NCI-H2107 (cell line): ENCODE measurements at places on chromosomes 6 and 20.

DNA sequence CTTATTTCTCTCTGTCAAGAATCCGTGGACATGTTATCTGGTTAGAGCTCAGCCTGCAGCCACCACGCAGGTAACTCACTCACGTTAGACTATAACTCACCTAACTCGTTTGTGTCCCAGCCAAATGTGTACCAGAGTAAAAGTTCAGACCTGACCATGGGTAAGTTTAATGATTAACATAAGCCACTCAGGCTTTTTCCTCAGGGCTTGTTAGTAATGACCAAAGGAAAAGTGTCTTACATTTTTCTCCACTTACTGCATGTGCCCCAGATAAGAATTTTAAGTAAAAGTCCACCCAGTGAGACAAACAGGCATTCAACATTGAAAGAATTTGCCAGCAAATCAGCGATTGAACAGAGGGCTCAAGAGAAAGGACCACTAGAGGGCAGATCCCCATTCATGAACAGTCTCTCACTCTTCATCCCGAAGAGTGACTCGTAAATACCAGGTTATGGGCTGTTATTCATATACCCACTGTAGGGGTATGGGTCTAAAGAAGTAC lies at the start of gene PKHD1:
Gene PKHD1, minus strand, starts transcription at position 116 of the 502 bp plus-strand sequence. CDS start 2,680 bp downstream, outside the sequence.
- DNase-seq: no peak

DNA sequence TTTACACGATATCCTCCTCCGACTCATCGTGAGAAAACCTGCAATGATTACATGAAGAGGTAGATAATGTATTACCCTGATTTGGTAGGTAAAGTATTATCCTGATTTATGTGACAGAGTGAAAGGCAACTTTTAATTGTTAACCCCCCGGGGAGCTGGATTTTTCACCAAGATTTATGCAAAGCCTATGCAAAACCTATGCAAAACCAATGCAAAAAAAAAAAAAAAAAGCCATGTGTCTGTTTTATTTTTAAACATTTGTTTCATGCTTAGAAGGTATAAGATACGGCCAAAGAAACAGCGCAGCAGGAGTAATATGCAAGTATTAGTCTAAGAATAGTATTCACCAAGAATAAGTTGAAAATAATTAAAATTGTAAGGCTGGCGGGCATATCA lies 109.9 kb downstream of the IPCEF1 start:
- no peak for DNase-seq

DNA sequence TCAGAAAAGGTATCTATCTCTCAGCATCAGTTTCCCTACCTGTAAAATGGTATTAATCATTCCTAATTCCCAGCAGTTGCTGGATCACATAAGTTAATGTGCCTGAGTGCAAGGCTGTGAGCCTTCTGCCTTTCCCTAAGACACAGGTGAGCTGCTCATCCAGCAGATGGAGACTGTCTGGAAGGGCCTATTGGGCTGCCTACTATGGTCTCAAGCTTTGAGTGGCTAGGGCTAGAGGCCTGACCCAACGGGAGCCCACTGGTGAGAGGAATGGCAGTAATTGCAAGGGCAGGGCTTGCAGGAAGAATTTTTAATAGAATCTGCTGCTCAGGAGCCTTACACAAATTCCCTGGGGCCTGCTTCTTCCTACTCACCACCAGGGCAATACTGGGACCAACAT lies 4.3 kb downstream of the KHDC1 start:
- DNase-seq: no peak

DNA sequence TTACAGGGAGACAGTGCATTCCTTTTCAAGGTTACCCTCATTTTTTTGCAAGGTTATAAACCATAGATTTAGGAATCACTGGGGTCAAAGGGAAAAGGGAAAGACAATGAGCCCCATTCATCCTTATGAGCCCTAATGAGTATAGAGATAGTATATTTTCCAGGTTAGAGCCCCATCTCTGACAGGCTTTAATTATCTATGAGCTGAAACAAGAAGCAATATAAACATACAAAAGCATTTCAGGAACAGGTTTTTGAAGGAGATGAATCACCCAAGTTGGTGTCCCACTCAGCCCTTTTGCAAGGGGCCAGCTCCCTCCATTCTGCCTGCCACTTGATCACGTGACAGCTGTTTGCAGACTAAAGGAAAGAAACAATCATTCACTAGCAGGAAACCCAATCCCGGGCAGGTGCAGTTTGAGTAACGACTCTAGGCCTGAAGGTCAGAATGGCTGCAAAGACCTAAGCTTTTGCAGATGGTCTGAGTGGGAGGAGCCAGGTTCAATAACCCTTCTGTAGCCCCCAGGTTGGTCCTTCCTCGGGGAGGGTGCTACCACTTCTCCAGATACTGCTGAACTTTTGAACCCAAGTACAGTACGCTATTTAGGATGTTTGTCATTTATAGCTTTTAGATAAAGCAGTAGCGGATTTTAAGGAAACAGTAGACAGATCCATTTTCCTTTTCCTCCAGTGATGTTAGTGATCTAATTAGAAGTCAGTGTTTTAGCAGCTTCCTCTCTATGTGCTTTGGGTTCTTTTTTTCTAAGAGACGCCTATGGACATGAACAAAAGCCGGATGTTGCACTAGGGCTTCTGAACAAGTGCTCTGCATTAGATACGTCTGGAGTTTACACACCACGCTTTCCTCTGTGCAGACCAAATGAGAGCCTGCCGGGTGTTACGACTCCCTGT lies 253.2 kb downstream of the SOX4 start:
- DNase-seq: peak; percentile 45

DNA sequence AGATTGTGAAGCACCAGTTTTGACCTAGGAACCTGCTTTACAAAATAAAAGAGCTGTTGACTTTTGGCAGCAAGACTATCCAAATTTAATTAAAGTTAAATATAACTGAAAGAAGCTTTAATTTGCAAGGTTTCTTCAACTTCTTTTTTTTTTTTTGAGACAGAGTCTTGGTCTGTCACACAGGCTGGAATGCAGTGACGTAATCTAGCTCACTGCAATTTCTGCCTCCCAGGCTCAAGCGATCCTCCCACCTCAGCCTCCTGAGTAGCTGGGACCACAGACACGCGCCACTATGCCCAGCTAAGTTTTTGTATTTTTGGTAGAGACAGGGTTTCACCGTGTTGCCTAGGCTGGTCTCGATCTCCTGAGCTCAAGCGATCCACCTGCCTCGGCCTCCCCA lies 13.7 kb upstream of the CSE1L start:
- no peak for DNase-seq

DNA sequence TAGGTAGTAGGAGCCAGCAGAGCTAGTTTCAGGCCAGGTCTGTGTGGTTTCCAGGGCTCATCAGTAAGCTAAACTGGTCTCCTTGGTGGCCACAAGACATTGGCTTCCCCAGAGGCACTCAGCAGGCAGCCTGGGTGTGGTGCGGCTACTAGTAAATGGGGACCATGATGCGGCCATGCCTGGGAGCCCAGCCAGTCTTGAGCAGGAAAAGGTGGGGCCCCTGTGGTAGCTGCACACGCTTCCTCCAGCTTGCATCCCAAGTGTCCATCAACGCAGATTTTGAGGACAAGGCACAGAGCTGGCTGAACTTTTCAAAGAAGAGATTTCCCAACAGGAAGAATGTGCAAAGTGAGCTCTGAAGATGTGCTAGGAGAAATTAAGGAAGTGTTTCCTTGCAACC lies 107.4 kb upstream of the NAA20 start:
- no peak for DNase-seq

DNA sequence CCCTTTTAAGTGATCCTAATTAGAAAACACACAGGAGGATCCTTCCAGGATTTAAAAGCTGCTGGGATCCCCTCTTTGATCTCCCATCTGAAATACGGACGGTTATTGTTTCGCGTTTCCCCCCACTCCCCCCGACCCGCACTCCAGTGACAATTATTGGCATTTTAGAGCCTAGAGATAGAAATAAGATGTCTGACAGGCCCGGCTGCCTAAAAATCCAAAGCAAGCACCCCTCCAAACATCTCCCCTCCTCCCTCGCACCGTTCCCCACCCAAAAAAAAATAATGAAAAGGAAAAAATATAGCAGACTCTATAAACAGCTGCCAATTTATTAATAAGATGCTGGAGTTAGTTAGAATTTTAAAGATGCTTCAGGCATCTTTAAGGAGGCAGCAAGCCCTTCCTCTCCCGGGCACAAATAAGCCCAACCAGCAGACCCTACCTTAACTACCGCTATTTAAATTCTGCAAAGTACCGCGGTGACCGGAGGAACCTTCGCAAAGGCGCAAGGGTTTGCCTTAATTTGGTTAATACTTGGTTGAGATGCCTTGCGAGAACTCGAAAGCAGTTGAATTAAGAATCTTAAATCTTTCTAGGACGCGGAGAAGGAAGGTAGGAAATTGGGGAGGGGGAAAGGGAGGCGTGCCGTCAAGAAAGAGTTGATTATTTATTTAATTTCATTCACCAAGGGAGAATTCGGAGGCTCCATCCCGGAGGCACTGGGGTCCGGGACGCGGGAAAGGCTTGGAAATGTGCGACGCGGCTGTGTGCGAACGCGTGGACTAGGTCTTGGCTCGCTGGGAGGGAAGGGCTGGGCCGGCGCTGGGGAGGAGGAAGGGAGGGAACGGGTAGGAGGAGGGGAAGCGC lies 1.5 kb upstream of the ISM1 start:
- no peak for DNase-seq

DNA sequence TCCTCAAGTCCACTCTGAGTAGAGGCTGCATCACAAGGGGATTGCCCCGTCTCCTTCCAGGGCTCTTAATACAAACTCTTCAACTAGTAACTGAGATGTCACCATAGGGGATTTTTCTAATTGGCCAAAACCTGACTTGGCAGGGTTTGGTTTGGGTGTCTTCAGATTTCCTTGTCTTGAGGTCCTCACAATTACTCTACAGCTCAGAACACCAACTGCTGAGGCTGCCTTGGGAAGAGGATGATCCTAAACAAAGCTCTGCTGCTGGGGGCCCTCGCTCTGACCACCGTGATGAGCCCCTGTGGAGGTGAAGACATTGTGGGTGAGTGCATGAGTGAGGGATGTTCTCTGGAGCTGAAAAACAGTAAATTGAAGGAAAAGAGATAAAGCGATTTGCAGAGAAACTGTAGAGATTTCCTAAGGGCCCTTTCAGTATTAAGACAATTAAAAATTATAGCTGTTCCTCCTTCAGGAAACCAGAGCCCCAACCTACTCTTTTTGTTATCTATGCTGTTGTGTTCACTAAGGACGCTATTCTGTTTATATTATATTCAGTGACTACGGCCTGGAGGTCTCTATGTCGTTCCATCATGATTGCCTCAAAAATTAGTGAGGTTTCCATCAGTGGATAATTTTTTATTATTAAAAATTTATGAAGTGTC lies at the start of gene HLA-DQA1:
Gene HLA-DQA1, plus strand, starts transcription at position 188 of the 662 bp plus-strand sequence. Its CDS starts 53 bp downstream, at position 241.
- DNase-seq: no peak

GRCh38 chr6:89361171-89361570 lies 8.6 kb upstream of the UBE2J1 start:
- DNase-seq: no peak

GRCh38 chr6:31874836-31875572 lies 3.8 kb downstream of the SLC44A4 start:
- DNase-seq: no peak

DNA sequence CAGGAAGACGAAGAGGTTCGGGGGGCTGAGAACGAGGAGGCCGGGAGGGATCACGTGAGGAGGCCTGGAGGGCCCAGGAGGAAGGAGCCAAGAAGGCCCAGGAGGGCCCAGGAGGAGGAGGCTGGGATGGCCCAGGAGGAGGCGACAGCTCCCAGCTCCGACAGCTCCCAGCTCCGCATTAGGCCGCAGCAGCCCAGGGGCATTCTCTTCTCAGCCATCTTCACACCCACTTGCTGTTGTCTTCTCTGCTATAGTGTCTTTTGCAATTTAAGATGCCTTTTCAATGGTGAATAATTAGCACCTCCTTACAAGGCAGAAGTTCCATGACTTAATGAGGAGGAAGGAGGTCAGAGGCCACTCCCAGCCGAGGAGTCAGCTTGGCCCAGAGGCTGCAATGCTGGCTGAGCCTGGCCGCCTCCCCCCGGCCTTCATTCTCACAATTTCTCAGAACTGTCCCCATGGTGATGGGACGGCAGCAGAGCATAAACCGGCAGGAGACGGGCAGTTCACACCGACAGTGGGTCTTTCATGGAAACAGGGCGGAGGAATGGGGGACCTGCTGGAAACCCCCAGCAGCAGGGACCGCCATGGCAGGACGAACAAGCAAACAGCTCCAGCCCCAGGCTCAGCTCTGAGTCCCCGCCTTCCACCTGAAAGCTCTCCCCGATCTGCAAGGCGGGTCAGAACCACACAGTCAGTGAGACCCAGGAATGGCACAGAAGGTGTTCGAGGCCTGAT lies 45.1 kb downstream of the WDR27 start:
- no peak for DNase-seq

DNA sequence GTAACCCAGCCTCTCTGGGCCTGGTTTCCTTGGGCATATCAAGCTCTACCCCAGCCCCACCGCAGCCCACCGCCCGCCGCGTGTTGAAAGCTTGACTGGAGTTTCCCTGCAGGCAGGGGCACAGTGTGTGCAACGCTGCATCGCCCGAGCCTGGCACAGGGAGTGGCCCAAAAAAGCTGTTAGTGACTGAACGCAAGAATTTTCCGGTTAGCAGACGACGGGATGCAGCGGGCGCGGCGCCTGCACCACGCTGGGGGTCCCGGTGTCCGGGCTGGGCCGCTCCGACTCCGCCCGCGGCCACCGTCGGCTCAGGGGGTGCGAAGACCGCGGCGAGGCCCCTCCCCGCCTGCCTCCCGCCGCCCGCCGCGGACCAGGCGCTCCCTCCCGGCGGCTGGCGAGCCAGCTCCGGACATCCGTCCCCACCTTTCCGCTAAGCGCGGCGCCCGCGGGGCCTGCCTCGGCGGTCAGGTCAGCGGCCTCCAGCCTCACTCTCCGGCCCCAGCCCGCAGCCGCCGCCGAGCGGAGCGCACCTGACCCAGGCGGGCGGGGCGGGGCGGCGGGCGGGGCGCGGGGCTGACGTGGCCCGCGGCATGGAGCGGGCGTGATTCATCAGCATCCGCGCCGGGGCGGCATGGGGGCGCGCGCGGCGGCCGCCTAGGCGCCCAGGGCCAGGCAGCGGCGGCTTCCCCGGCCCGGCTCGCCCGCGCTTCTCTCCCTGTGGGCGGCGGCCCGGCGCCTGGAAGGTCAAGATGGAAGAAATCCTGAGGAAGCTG lies at the start of gene ARFGEF3:
Gene ARFGEF3, plus strand, starts transcription at position 602 of the 773 bp plus-strand sequence. Its CDS starts 148 bp downstream, at position 750.
- peak; percentile 27 for DNase-seq

- DNase-seq: no peak
These were observed 10.0 kb upstream of the TBX18 start for GRCh38 chr6:84774157-84774984.

GRCh38 chr6:165726965-165727381 lies 63.9 kb upstream of the PDE10A start:
- no peak for DNase-seq

GRCh38 chr6:73742433-73742832 lies 46.4 kb downstream of the CD109 start:
- DNase-seq: no peak
